Stimulated activated CD8-positive, alpha-beta memory T cell treated with anti-CD3 and anti-CD28 coated beads, Interleukin-4, amount 100 ng/mL, for 48 hours (primary cell): ENCODE measurements at places on chromosomes 4 and X.

DNA sequence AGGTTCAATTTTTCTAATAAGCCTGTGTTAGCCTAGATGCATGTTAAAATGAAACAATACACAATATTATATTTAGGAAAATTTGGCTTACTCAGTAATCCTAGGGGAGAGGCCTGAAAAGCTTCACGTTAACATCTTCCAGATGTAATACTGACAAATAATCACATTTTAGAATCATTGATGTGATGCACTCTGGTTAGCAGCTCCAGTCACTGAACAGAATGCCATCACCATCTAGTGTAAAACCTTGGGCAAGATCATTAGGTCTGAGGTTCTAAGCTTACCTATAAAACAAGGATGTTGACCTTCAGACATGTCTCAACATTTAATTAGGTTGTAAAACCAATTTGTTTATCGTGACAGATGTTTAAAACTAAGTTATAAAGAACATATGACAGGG, 1704.8 kb downstream of the STIM2 start:
- no peak for DNase-seq

GRCh38 chr4:143287572-143287923, 49.1 kb upstream of the GAB1 start:
- no peak for DNase-seq

DNA sequence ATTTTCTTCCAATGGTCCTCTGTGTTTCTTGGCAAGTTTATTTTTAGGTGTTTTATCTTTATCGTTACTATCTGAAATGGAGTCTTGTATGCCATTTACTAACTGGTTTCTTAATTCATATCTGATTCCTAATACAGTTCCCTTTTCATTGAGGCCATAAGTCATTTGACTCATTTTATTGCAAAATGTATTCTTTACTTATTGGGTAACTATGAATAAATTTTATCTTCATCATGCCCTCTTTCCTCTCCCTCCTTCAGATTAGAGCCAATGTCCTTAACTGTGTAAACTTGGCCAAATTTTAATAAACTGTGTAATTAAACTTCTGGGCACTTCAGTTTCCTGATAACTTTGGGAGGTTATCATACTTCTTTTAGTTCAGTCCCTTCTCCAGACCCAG, 19.3 kb upstream of the MSMO1 start:
- no peak for DNase-seq

- no peak for DNase-seq
These were observed 404.7 kb upstream of the CNKSR2 start for GRCh38 chrX:20969565-20969964.

DNA sequence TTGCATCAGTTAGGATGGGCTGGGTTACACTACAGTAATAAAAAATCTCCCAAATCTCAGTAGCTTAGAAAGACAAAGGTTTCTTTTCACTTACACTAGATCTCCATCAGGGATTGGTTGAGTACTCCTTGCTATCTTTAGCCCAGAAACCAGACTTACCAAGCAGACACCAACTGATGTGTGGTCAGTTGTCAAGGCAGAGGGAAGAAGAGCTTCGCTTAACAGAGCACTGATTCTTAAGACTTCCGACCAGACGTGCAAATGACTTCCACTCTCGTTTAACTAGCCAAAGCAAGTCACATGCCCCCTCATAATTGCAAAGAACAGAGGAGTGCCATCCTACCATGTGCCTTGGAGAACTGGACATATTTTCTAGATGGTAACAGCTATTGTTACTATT, 5.7 kb upstream of the ZNF518B start:
- DNase-seq: no peak
